ENCODE measurements at places on chromosomes 3 and 15.

GRCh38 chr15:70226337-70226980 is 128.7 kb upstream of the TLE3 start:
- no peak for DNase-seq

GRCh38 chr3:45486926-45487325 is 98.5 kb downstream of the LARS2 start:
- DNase-seq: no peak

GRCh38 chr3:8266730-8267131 is 234.9 kb upstream of the LMCD1 start:
- no peak for DNase-seq

DNA sequence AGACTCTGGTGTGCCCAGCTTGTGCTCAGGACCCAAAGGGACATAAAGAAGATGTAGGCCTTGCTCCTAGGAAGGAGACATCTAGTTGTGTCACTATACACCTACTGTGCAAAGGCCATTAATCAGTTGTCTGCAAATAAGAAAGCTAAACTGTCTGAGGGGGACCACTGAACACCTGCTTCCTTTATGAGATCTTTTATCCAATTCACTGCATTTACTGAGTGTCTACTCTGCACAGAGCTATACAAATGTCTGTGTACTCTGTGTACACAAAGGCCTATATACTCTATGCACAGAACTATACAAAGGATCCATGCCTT is 124.8 kb downstream of the CTNNB1 start:
- no peak for DNase-seq

GRCh38 chr3:62139957-62140356 is 233.4 kb downstream of the FEZF2 start:
- DNase-seq: no peak

Data from stomach (tissue), 19 donors.